ENCODE measurements at places on chromosomes 5 and 9.

GRCh38 chr9:112789473-112789872, 38.9 kb downstream of the SNX30 start:
- DNase-seq: no peak

DNA sequence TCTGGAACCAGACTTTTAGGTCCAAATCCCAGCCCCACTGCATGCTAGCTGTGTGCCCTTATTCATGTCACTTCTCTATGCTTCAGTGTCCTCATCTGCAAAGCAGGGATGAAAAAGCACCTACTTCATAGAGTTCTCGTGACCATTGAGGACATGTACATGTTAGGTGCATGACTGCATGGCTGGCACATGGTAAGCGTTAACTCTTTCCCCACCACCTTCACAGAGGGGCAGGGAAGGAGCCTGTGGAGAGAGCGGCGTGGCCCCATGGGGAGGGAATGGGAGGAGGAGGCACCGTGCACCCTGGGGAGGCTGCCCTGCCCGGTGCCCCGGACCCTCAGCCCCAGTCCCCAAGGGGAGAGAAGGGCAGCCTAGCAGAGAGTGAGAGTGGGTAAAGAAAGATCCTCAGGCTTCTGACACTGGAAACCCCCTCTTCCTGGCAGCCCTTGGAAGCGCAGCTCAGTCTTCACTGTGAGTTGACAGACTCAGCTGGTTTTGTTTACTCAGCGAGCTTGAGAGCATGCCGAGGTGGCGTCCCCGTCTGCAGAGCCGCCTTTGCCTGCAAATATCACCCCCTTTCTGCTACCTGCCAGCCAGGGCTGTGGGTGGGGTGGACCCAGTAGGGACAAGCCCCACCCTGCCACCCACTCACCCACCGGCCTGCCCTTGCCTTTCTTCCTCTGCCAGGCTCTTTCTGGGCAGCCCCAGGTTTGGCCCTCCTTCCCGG, 10.6 kb upstream of the ANGPTL2 start:
- no peak for DNase-seq

DNA sequence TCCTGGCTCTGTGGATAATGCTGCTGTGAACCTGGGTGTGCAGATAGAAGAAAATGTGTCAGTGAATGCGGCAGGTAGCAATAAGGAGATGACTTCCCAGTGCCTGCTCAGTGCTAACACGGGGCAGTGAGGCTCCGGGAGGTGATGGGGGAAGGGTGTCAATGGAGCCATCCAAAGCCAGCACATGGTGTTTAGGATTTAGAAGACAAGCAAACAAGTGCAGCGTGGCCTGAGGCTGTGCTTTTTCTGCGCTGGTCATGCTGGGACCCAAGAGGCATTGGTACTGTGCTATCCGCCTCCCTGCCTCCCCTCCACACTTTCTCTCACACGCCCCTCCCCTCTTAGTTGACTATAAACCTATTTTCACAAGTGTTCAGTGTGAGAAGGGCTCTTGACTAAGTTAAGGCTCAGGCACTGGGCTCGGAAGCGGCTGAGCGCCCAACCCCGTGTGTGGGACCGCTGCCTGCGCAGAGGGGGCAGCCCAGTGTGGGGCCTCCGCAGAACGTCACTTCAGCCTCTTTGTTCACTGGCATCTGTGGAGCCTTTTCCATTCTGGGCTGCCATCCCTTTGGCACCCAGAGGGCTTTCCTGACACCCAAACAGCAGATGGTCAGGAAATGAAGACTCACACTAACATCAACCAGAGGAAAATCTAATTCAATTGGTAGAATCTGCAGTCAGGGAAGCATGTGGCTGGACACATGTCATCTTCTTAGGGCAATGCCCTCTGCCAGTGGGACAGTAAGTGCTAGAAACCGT, 21.8 kb upstream of the NINJ1 start:
- no peak for DNase-seq

DNA sequence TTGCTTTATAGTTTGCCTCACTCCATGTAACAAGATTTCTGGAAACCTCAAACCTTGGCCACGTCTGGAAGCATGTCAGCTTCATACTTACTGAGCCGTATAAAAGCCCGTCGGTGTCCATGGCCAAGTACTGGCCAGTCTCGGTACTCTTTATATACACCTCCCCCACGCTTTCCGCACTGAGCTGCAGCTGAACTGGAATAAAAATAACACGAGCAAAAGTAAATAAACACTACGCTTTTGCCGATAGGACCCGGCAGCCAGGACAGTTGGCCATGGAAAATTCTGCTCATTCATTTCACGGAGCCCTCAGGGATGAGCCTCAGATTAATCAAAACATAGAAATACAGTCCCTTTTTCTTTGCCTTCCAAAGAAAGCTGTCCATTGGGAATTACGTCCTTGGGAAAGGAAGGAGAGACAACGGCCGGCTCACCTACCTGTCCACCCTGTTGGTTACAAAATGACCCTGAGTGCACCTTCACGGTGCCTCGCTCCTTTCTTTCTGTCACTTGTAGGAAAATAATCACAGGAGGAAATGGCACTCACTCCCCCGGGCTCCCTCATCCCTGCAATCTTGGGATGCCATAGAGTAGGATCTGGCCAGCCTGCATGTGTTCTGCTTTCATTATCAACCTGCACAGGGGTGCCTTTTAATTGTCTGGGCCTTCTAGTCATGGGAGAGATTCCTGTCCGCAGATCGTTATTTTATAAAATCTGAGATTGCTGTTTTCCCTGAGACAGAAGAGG, 85.1 kb downstream of the FGF1 start:
- no peak for DNase-seq

DNA sequence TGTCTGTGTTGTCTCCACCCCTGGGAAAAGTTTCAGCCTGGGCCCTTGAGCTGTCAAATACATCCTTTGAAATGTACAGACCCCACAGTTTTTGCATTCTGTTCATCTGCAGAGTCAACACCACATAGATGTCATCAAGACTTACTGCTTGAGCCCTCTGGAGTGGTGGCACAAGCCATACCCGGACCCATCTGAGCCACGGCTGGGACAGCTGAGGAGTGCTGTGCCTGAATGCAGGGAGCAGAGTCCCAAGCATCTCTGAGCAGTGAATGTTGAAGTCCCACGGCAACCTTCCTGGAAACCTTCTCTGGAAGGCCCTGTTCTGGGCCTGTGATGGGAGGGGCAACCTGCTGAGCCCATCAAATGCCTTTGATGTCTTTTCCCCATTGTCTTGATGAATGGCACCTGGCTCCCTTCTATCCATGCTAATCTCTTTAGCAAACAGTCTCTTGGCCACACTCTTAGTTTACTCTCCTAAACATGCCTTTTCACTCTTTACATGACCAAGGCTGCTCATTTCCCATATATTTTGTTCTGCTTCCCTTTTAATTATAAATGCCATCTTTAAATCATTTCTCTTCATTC, 92.5 kb downstream of the ATPSCKMT start:
- no peak for DNase-seq

DNA sequence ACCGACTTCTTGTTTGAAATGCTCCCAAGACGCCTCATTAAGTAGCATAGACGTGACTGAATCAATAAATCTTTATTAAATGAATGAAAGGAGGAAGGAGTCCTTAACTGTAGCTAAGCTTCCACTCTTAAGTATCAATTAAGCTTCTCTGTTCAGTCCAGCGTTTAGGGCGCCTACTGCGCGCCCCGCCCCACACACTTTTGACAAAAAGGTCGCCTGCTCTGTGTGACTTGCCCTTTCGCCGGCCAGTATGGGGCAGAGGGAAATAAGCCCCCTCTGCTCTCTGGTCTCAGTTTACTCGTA, 662 bp upstream of the DOLPP1 start:
- DNase-seq: no peak

DNA sequence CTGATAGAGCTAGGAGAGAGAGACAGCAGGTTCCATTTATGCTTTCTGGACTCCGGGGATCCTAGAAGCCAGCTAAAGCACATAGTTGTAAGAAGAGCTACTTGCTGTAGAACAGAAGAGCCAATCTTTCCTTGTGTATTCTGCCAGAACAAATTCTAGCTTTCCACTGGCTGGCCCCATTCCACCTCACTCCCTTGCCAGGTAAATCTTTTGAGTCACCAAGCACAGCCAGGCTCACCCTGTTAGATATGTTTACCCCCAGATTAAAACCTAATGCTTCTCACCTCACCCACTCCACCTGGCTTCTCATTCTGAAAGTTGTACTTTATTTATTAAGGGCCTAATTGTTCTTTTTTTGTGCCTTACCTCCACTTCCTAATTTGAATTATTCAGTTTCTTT, 48.9 kb upstream of the CHD1 start:
- no peak for DNase-seq

DNA sequence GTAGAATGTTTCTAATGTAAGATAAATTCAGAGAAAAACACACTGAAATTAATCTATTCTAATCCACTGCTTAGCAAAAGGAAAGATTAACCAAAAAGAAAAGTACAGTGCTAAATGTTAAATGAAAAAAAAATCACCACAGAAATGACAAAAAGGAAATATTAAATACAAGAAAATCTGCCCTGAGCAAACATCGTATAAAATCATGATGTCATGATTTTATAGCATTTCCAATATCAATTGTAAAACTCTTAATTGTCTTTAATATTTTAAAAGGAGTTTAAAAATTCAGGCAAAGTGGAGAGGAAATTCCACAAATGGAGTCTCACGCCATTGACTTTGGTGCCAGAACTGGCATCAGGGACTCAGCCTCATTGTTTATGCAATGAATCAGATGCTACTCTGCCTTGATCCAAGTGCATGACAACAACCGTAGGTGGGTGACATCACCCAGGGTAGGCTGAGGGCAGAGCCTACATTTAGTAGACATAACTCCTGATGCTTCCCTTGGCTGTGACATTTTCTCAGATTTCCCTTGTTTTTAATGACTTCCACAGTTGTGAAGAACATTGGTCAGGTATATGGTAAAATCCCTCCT, 696.8 kb downstream of the SEMA5A start:
- no peak for DNase-seq

- no peak for DNase-seq
These were observed 386.1 kb downstream of the NTRK2 start for GRCh38 chr9:85055506-85056202.

Data from NCI-H1105 (cell line).